Muscle of leg (tissue), 16 donors: ENCODE measurements at places on chromosomes 11 and 22. TPM values are rescaled to one million over a fixed set of nuclear protein-coding genes. Genes with fewer than 3 reads are reported as not detected.
A peak's percentile ranks its signal among the peaks of the same experiment; 100 is the strongest.

DNA sequence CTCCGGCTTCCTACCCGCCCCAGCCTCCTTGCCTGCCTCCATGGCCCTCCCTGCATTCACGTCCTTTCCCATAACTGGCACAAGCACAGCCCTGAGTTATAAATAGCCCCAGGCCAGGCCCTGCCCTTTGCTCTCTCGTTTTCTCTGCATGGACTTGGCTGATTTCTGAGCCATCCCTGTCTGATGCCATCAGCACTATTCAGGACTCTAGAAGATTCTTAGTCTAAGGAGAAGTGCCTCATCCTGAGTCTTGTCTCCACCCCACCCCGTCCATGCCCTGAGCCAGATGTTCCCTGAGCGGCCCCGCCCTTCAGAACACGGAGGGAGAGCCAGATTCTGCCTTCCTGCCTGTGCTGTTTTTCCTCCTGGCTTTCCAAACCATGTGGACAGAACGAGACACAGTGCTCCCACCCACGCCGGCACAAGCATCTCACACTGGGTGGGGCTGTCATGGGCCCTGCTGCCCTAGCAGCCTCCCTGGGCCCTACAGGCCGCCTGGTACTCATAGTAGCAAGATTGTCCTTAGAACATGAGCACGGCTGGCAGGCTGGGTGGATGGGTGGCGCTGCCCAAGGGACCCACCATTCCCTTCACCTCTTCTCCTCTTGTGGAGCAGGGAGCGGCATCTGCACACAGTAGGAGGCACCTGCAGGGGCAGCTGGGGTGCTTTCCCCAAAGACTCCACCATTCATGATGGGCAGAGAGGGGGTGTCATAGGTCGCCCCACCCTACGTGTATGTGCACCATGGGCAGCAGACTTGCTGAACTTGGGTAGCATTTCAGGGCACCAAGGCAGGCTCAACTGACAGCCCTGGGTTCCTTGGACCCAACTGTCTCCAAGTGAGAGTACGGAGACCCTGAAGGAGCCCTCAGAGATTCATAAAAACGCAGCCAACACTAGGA, 76.9 kb downstream of the BCR start:
- peaks cover 24% of the 10 kb centered on the region for H3K4me1 ChIP-seq
- H3K27me3 ChIP-seq, result peaks cover 15% of the 10 kb centered on the region
- no peak overlapping the region for H3K4me3 ChIP-seq
- DNase-seq, result peak; percentile 84
- H3K27ac ChIP-seq, result peak overlapping the region; percentile 13

- H3K27ac ChIP-seq, result no peak overlapping the region
- no peak overlapping the region for H3K4me3 ChIP-seq
- peak; percentile 71 for DNase-seq
- no peaks in the 10 kb centered on the region for H3K36me3 ChIP-seq
Measured at GRCh38 chr11:30387891-30388861, 65.3 kb downstream of the ARL14EP start.

GRCh38 chr11:26947379-26947844, 46.5 kb upstream of the FIBIN start:
- H3K27ac ChIP-seq, result peak overlapping the region; percentile 69
- no peaks in the 10 kb centered on the region for H3K27me3 ChIP-seq
- H3K4me3 ChIP-seq, result no peak overlapping the region
- H3K36me3 ChIP-seq, result no peaks in the 10 kb centered on the region
- peaks cover 6% of the 10 kb centered on the region for H3K4me1 ChIP-seq

GRCh38 chr11:75797792-75798191, 17.2 kb upstream of the UVRAG start:
- peaks cover 17% of the 10 kb centered on the region for H3K4me1 ChIP-seq
- no peaks in the 10 kb centered on the region for H3K36me3 ChIP-seq
- no peaks in the 10 kb centered on the region for H3K27me3 ChIP-seq
- H3K27ac ChIP-seq, result no peak overlapping the region

DNA sequence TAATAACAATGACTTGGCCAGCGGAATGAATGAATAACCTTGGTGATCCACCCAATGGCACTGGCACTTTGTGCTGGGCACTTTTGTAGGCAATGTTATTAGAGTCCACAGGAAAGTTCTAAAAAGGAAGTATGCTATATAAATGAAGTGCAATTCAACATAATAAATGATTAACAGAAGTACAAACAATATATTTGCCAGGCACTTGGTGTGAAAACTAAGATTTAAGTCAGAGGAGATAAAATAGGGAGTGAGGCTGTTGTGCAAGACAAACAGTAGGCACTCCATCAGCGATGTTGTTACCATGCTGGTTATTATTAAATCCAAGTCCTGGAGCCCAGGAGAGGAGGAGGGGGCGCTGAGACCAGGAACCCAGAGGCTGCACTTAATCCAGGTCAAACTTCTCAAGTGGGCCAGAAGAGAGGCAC, 173.8 kb downstream of the LARGE1 start:
- no peak overlapping the region for H3K27ac ChIP-seq
- H3K36me3 ChIP-seq, result no peaks in the 10 kb centered on the region
- no peak overlapping the region for H3K4me3 ChIP-seq
- H3K27me3 ChIP-seq, result no peaks in the 10 kb centered on the region
- DNase-seq, result no peak

DNA sequence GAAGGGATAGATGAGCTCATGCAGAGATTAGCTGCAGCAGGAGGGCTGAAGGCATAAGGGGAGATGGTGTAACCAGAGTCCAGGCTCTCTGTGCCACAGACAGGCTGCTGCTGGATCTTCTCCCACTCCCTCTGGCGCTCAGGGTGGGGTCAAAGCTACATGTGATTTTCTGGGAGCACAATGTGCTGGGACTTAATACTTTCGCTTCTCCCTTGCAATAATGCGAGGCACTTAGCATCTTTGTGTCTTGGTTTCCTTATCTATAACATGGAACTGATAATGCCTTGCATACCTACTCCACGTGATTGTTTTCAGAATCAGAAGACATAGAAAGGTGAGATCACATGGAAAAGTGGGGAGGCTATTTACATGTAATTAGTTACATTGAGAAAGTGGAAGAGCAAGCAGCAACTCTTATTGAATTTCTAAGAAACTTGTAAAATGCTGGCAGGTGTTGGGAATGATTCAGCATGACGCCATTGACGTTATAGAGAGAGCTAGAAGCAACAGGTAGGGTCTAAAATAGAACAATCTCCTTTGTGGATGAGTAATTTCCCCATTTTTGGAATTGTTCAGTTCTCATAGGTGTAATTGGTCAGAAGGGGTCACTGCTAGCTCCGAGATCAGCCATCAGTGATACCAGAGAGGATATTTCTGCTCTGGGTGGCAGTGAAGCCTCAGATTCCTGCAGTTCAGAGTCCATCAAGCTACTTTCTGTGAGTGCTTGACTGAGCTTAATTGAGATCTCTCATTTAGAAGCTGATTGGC, 8.2 kb upstream of the OR9I1 start:
- H3K4me3 ChIP-seq, result no peak overlapping the region
- DNase-seq, result no peak
- no peaks in the 10 kb centered on the region for H3K36me3 ChIP-seq
- no peaks in the 10 kb centered on the region for H3K27me3 ChIP-seq

DNA sequence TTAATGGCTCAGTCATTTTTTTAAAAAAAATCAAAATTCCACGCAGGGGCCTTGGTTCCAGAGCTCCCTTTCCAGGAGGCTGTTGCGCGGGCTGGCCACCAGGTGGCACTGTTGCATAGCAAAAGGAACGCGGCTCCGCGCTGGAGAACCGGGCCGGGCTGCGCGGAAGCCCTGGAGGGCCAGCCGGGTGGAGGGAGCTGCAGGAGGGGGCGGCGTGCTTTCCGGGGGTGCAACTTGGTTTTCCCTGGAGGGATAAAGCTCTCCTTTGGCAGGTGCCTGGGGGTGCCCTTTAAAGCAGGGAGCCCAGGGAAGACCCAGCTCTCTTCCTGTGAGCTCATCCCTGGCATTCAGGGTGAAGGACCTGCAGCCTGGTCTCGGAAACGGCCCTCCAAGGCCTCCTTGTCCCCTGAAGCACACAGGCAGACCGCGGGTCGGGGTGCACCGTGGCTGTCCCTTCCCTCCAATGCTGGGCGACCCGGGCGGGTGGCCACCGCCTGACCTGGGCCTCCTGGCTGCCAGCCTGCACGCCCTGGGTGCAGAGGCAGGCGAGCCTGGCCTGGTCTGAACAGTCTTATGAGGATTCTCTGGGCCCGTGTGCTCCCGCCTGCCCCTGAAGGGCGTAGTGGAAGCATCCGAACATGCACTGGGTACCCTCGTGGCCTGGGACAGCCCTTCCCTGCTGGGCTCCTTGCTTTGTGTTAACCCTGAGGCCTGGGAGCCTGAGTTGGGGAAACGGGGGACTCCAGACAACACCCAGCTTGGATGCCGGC, 23.4 kb downstream of the KRTAP5-5 start:
- H3K4me3 ChIP-seq, result no peak overlapping the region
- H3K36me3 ChIP-seq, result no peaks in the 10 kb centered on the region
- H3K4me1 ChIP-seq, result peaks cover 23% of the 10 kb centered on the region
- peak; percentile 16 for DNase-seq

DNA sequence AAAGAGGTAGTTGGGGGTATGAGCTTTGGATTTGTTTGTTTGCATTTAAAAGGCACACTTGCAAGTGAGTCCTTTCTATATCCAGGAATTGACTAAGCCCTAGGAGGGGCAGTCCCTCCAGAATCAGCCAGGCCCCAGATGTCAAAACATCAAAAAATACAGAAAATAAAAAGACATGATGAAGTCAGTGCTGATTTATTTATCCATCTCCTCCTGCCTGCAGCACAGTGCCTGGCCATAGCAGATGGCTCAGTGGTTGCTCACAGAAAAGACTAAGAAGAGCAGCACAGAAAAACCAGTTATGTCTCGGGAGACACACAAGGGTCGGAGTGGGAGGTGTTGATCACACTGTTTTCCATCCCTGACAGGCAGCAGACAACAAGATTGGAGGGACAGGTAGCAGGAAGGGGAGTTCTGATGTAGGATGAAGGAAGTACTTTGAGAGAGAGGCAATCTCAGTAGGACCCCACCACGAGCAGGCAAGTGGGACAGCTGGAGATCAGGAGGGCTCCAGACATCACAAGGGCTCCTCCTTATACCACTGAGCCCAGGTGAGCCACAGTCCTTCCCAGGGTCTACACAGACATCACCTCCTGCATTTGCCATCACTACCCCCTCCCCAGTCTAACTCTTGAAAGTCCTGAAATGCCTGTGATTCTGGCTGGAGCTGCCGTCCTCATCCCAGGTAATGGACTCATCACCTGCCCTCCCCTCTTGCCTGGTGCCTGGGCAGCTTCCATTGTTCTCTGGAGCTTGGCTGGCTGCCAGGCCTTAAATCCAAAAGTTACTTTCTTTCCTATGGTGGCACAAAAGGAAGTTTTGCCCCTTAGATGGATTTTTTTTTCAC, 32.3 kb downstream of the TMPRSS5 start:
- H3K27ac ChIP-seq, result no peak overlapping the region
- peaks cover 6% of the 10 kb centered on the region for H3K27me3 ChIP-seq
- H3K4me1 ChIP-seq, result peaks cover 11% of the 10 kb centered on the region
- DNase-seq, result no peak
- no peaks in the 10 kb centered on the region for H3K36me3 ChIP-seq

DNA sequence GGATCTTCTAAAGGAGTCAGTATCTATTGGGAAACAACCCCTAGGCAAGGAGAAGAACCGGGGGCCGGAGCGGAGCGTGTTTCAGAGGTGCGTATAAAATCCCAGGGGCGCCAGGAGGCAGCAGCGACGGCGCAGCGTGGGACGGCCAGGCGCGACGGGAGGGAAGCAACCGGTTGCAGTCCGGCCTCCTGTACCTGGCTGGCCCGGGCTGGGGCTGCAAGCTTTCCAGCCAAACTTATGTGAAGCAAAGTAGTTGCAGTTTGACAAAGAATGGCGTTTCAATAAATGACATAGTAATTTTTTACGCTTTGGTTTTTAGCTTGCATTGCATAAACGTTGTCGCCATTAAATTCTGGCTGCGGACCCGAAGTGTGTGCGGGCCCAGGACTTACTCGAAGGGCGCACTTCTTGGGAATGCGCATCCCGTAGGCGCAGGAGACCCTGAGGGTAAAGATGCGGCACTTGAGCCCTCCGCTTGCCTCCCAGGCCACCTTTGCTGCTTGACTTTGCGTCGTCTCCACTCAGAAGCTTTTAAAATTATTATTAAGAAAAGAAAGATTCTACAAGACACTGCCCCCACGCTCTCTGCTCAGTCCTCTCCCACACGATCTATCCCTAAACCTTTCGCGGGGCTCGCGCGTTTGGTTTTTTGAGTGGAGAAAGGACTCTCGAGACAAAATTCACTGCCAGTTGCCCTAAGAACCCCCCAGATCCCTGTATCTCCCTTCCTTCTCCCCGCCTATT, 1.6 kb upstream of the WT1 start:
- no peak overlapping the region for H3K27ac ChIP-seq
- H3K4me3 ChIP-seq, result no peak overlapping the region
- peaks cover 51% of the 10 kb centered on the region for H3K4me1 ChIP-seq
- H3K27me3 ChIP-seq, result peaks cover 93% of the 10 kb centered on the region
- H3K36me3 ChIP-seq, result no peaks in the 10 kb centered on the region
- no peak for DNase-seq

DNA sequence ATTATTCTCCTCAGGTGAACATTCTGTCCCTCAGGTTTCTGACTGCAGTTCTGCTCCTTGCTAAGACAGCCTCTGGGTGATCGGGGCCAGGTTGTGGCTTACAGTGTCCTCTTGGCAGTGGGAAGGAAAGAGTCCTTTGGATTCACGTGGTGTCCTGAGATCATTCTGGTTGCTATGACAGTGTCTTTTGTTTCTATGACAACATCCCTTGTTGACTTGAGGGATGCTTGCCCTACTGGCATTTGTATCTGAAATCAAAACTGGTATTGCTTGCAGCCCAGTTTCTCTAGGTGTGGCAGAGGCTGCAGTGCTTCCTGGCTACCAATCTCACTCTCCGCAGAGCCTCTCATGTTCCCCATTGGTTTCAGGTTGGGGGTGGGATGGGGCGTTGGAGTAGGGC, 151.8 kb upstream of the CCDC90B start:
- no peak for DNase-seq
- H3K4me3 ChIP-seq, result no peak overlapping the region
- no peaks in the 10 kb centered on the region for H3K36me3 ChIP-seq
- H3K27me3 ChIP-seq, result no peaks in the 10 kb centered on the region

DNA sequence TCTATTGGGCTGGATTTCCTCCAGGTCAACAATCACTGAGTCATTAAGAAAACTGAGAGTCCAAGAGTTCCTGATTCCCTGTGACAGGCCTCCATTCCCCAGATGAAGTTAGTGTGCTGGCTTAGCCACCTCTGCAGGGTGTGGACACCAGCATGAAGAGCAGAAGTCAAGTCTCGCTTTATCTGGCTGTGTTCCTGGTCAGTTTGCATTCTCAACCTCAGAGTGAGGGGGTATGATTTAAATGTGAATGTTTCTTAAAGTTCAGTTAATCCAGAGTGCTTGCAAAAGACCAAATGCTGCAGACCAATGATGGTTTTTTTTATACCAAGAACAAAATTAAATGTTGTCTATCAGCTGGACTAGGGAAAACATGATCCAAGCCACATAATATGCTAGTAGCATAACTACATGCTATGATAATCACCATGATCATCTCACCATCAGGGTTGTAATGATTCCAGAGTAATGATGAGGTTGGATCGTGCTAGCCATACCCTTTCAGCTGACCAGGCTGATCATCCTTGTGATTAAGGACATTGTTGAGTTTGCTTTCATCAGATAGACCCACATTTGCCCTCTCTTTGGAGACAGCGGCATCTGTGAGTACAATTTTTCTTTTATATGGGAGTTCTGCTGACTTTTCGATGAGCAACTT, 145.8 kb upstream of the ARHGAP20 start:
- peaks cover 19% of the 10 kb centered on the region for H3K4me1 ChIP-seq
- H3K4me3 ChIP-seq, result no peak overlapping the region
- peak overlapping the region; percentile 79 for H3K27ac ChIP-seq
- no peaks in the 10 kb centered on the region for H3K27me3 ChIP-seq
- peak; percentile 92 for DNase-seq

Gene LRP5
- polyA plus RNA-seq, result 45.3 TPM

Gene DEUP1
- 0.10 TPM for polyA plus RNA-seq

Gene FHIP1B
- 20.7 TPM for polyA plus RNA-seq

Gene MYOD1
- polyA plus RNA-seq, result 93.1 TPM
